ENCODE measurements at places on chromosomes 4 and X. TPM values are rescaled to one million over a fixed set of nuclear protein-coding genes. Genes with fewer than 3 reads are reported as not detected.

DNA sequence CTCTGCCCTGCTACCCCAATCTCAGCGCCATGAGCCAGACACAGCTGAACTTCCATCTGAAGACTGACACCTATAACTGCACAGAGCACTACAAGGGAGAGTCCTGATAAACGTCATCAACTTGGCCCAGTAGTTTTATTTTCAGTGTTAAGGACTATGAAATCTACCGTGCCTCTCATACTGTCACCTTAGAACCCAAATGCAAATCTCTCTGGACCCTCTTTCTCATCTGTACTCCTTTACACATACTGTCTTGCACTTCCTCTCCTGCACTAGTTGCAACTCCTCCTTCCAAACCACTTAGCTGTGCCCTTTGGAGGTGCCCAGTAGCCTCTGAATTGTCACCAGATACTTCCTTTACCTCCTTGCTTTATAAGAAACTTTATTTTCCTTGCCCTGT is 420.2 kb upstream of the CNKSR2 start:
- DNase-seq: no peak

DNA sequence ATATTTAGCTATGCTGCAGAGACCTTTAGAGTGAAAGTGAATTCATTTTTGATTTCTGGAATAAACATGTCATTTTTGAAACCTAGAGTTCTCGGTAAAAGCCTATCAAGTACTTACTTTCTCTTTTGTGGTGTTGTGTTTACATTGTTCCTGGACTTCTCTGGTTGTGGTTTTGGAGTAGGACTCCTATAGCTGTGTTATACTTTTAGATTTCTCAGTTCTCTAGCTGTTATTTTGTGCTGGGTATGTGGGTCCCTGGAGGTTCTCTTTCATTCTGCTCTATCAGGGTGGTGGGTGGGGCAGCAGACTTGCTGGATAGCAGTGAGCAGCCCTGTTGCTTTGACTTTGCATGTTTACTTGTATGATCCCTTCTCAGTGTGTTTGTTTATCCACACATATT is 25.6 kb upstream of the MSMO1 start:
- DNase-seq: no peak

CPZ gene
- total RNA-seq: 13.2 TPM

PNMA5 gene
- total RNA-seq: not detected

FAM53A gene
- total RNA-seq: not detected
